ENCODE measurements at places on chromosomes 6 and 20.
A peak's percentile ranks its signal among the peaks of the same experiment; 100 is the strongest.

GRCh38 chr6:107707346-107708275, 116.5 kb downstream of the SCML4 start:
- DNase-seq, result no peak

DNA sequence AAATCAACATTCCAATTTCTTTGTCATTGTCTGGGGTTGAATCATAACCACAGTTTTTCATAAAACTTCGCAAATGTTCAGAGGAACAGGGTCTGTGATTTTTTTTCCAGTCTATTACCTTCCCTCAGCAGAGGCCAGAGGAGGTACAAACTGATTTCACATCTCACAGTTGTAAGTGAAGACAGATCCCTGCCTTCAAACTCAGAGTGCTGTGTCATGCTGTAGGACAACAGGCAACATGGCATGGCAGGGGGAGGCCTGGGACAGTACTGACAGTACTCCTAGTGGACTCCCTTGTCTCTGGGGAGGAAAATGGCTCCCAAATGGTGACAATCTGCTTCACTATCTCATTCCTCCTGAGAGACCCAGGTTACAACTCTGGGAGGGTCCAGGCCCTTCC, 308.6 kb downstream of the CDC5L start:
- DNase-seq, result no peak

DNA sequence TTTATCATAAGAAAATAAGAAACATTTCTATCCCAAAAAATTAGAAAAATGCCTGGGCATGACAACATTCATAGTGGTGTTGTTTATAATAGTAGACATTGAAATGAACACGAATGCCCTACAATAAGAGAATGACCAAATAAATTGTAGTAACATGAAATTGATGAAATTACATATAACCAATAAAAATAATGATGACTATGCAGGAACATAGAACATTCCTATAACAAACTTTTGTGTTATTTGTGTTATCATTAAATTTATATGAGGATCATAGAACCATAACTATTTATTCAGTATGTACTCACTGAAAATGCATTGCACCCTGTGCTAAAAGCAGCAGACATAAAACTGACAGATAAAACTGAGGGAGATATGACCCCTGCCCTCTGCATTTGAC, 399.7 kb downstream of the CBLN4 start:
- DNase-seq, result no peak

- peak; percentile 90 for DNase-seq
Observed at GRCh38 chr6:13526727-13527670, 39.6 kb upstream of the GFOD1 start.

- DNase-seq, result no peak
Observed at GRCh38 chr20:33651562-33652048, 10.5 kb upstream of the C20orf144 start.

Measured in CD14-positive monocyte (primary cell).